ENCODE measurements at places on chromosomes 1 and 21.

DNA sequence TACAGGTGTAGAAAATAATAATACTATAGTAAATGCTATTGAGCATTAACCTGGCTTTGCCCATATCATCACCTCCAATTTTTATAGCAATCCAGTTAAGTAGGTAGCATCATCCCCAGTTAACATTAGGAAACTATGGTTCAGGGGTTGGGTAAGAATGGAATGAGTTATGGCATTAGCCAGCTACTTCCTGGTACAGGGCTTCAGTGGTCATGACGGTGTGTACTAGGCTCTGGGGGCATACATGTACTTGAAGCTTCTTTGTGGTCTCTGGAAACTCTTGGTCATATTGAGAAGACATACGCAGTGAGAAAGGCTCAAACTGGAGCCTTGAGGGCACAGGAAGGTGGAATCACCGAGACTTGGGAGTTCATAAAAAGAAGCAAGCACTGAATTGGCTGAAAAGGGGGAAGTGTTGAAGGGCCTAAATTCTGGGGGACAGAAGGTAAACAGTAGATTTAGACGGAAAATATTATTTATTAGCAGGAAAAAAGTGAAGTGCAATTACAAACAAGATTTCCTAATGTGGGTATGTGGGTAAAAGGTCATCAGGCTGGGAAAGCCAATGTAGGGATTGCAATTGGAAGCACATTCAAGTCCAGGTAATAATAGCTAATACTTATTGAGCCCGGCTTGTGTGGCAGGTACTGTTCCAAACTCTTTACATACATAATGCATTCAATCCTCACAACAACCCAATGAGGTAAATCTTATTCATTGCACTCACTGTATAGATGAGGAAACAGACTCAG, 114.2 kb upstream of the ATP1A1 start:
- no peak for DNase-seq

DNA sequence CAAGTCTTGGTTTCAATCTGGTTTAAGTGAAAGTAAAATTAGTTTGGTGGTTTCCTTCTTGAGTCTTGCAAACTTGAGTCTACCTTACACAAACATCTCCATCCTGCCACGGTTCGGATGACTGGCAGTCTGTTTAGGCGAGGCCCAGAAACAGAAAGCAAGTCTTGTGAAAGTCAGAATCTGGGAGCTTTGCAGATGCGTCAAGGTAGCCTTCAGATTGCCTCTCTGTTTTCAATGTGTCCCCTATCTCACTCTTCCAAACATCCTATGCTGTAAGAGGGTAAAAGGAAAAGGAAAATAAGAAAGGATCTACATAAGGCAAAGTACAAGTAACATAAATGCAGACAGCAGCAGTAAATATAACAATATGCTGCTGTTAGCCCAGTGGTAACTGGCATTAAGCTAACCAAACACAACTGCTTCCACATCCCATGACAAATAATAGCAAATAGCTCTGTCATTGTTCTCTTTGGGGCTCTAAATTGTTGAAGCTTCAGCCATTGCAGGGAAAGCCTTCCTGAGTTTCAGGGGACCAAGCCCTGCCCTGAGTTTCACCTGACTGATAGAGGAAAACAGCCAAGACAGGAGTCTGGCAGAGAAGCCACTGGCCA, 26.2 kb upstream of the C1orf105 start:
- no peak for DNase-seq

DNA sequence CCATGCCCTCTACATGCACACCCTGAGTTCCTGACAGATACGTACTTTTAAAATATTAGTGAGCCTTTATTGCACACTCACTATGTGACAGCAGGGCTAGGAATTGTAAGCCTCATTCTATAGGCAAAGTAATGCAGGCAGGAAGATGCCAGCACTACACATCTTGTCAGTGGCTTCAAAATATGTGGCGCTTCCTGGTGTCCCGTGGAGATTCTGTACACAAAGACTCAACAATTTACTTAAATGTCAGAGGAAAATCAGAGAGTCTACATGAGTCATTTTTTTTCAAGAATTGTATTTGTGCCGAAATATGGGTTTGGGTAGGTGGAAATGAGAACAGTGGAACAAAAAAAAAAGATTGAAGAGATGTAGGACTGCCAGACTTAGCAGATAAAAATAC, 27.6 kb downstream of the RNASEL start:
- no peak for DNase-seq

DNA sequence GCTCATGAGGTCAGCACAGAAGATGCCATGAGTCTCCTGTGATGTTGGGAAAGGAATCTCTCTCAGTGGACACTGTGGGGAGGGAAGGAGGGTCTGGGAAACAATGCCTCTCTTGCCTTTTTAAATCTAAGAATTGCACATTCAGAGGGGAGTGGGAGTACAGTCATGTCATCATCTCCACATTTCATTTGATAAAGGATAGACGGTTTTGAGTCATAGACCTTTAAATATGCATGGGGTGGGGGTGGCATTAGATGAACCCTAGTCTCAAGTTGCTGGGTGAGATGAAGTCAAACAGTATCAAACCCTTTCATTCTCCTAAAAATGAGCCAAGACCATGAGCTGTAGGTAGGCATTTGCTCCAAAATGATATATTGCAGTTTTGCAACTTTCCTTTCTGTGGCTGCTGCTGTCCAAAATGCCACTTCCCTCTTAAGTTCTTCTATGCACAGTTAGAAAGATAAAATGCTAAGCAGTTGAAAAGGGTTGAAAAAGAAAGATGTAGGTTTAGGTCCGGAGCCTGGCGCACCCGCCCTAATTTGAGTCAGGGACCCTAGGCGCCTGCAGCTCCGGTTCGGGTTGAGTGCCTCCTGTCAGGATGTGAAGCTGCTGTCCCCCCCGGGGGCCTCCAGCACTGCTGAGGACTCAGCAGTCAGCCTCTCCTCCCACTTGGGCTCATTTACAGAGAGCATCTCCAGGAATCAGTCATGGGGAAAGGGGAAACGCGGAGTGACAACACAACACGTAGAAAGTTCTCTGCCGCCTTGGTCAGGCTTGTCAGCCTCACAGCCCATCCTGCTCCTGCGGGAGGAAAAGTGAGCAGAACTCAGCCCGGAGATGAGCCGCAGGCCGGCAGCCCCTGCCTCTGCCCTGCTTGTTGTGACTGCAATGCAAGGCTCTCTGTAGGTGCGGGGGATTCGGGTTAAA, 479.3 kb upstream of the RUNX1 start:
- DNase-seq, result no peak

GRCh38 chr1:202244841-202245261, 51.3 kb downstream of the LGR6 start:
- DNase-seq, result no peak

GRCh38 chr1:154864189-154864975, 5.7 kb downstream of the KCNN3 start:
- DNase-seq, result no peak

- no peak for DNase-seq
Measured at GRCh38 chr1:60949154-60949825, 133.1 kb upstream of the NFIA start.
